Glomerular endothelial cell (primary cell): ENCODE measurements at places on chromosomes 12 and 14.

GRCh38 chr14:65277580-65278270 lies 134.8 kb upstream of the FUT8 start:
- DNase-seq, result no peak

DNA sequence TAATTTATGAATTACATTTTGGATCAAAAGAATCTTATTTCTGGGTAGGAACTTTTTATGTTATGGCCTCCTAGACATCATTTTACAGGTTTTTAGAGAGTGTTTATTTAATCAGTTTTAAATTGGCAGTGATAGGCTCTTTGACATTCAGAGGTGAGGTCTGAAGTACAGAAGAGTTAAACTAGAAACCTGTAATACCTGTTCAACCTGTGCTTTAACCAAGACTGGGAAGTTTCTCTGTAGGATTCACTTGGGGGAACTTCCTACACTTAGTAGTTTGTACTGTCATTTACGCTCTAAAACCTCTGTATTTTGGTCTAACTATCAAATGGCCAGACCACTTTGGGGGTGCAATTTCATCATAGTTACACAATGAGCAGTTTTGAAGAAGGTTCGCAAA lies 35.9 kb downstream of the PLEKHA5 start:
- no peak for DNase-seq

DNA sequence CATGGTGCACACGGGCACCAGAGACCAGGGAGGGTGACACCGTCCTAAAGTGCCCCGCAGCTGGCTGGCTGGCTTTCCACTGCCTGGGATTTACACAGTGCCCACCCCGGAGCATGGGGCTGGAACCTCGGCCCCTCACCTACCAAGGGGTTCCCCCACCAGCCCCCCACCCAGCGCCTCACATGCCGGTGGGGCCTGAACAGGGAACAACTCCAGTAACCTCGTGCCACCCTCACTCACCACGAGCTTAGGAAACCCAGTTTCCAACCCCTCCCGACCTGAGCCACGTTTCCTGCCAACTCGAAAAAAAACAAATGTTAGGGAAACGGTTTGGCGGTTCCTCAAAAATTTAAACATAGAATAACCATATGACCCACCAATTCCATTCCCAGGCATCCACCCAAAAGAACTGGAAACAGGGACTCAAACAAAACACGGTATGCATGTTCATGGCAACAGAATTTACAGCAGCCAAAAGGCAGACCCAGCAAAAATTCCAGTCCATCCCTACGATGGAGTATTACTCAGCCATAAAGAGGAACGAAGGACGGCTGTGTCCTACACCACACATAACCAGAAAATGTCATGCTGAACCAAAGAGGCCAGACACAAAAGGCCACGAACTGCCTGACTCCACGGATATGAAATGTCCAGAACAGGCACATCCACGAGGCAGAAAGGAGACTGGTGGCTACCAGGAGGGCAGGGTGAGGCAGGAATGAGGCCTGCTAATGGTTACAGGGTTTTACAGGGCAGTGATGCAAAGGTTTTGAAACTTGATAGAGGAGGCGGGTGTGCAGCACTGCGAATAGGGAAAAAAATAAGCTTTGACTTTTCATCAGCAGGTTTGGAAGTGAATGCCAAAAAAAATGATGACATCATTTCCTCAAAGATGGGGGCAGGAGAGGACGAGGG lies 68.9 kb downstream of the NCOR2 start:
- no peak for DNase-seq

GRCh38 chr12:96014943-96015599 lies 18.9 kb upstream of the HAL start:
- no peak for DNase-seq

GRCh38 chr12:52611080-52611468 lies 7.3 kb downstream of the KRT73 start:
- DNase-seq, result no peak
